ENCODE measurements at places on chromosomes 13 and 19.

DNA sequence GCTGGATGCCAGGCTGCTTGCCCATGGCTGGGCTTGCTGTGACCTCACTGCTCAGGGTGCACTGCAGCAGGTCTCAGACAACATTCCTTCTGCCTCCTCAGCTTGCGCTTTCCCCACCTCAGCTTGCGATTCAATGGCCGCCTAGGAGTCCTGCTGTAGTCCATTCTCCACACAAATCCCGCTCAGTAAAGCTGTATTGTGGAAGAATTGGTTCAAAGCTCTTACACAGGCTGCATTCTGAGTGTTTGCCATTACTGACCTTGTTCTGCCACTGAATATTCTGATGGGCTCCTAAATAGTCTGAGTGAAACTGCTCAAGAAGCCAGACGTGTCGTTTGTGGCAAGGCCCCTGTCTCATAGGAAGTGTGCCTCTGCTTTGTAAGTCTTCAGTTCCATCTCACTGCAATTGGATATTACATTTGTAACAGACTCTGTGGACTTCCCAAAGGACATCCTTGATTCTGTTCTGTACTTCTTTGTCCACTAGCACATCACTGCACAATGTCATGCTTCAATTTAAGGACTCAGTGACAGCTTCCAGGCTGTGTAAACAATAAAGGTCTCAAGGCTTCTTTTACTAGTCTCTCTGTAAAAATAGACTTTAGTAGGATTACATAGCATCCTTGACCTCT lies 49.8 kb downstream of the KATNAL1 start:
- DNase-seq, result no peak

DNA sequence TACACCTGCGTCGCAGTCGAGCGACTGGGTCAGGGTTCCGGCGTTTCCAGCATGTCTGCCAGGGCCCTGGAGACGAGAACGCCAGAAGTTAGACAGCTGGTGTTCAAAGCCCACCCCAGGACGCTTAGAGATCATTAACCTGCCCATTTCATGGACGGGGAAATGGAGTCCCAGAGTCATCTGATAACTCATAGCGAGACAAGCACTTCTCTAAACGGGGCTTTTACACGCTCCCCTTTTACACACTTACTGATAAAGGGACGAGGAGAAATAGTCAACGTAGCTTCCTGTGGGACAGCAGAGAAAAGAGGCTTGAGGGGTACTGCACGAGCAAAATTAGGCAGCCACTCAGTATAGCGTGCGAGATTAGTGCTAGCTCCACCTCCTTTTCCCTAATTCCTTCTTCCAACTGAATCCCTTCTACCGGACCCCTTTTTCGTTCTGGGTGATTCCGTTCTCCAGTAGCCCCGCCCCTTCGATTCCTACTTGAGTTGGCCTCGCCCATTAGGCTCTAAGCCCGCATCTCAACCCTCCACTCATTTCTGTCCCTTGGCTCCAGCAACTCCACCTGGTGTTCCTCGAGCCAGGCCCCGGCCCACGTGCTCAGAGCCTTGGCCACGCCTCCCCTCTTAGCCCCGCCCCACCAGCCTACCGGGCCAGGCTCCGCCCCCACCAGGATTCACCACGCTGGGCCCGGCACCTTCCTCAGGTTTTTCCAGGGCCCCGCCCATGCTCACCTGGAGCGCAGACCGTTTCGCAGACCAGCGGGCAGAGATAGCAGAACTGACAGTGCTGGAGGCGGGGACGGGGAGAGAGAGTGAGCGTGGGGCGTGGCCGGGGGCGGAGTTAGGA lies 3.7 kb downstream of the HRC start:
- no peak for DNase-seq

DNA sequence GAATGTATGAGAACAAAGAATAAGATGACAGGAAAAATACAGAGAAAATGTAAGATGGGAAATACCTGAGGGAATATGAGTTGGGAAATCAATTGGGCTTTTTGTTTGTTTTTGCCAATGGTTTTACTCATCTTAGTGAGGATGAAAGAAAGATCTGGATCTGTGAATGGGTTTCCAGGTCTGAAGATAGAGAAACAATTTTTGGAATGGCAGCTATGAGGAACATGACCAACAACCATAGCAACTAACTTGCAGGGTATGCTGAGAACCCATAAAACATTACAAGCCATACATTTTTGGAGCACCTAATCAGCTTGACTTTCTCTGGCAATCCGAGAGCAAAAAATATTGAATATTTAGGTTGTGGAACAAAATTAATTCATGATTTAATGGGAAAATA lies 290.0 kb downstream of the KCTD12 start:
- no peak for DNase-seq

- DNase-seq, result peak; percentile 9
Measured at GRCh38 chr19:23914402-23915286, at the start of gene ZNF726. Gene ZNF726 (plus strand): TSS chr19:23914886. CDS start chr19:23914995, 109 bp downstream.

- no peak for DNase-seq
Measured at GRCh38 chr13:79999601-80000000, 341.3 kb downstream of the SPRY2 start.

DNA sequence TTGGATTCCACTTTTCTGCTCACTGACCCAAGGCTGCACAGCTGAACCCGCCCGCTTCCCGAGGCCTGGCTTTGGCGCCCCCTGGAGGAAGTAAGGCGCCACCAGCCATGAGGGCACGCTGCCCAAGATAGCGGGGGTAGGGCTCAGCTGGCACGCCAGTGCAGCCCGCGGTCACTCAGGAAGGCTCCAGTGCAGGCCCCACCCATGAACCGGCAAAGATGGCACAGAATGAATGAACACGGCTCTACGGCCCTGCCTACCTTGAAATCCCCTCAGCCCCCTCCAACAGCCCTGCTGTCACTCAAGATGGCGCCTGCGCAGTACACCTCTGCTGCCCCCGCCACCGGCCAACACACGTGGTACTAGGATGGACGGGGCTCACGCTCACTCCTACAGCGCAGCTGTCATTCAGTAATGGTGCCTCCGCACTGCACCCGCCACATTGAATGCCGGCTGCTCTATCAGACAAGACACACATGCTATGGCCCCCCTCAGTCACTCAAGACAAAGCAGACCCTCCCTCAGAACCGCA lies 3.0 kb downstream of the PEG3 start:
- DNase-seq, result no peak

- no peak for DNase-seq
Measured at GRCh38 chr19:11550265-11550664, 8.8 kb downstream of the ELOF1 start.

- no peak for DNase-seq
Measured at GRCh38 chr19:5035793-5036697, 67.1 kb downstream of the KDM4B start.

GRCh38 chr13:113401452-113402415 lies 37.8 kb upstream of the GRTP1 start:
- no peak for DNase-seq

- peak; percentile 86 for DNase-seq
Measured at GRCh38 chr13:91280801-91281200, 66.7 kb upstream of the MIR17HG start.

DNA sequence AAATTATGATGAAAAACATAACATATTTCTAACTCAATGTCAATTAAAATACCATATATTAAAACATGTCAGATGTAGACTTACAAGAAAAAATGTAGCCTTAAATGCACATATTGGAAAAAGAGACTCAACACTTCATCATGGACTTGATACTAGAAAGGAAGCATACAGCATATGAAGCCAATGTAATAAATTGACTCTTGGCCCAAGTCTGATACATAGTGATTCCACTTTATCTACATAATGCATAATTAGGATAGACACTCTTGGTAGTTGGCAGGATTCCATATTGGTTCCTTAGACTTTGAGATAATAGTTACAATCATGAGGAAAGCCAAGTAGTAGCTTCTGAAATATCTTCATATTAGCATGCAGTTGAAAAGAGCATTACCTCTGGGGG lies 1067.0 kb downstream of the PCDH17 start:
- no peak for DNase-seq

GRCh38 chr13:59809564-59809963 lies 354.2 kb downstream of the DIAPH3 start:
- no peak for DNase-seq

- no peak for DNase-seq
Measured at GRCh38 chr13:72198967-72199560, 332.1 kb upstream of the DACH1 start.

GRCh38 chr19:15540435-15540834 lies 32.1 kb downstream of the CYP4F22 start:
- no peak for DNase-seq

- DNase-seq, result no peak
Measured at GRCh38 chr13:74040200-74040599, 94.0 kb downstream of the KLF12 start.

- DNase-seq, result no peak
Measured at GRCh38 chr13:18971576-18972219, 209.9 kb downstream of the TUBA3C start.

GRCh38 chr13:37375724-37376123 lies 222.8 kb downstream of the POSTN start:
- no peak for DNase-seq

DNA sequence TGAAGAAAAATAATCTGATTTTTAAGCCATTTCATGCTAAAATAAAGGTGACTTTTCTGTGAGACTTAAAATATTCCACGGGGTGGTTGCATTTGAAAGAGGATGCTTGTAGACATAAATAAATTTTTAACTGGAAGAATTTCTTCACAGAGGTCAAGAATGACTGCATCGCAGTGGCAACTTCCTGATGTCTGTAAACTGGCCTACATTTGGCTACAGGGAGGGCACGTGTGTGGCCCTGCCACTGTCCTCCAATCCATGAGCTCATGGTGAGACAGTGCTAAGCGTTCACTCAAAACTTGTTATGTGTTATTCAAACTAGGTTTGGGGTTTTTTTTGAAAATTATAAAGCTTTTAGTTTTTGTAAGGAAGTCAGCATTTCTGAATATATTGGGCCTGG lies 1089.3 kb downstream of the EFNB2 start:
- no peak for DNase-seq

Measured in bone marrow (tissue), 2 donors.